EL (cell line): ENCODE measurements at places on chromosomes 6 and 20.

DNA sequence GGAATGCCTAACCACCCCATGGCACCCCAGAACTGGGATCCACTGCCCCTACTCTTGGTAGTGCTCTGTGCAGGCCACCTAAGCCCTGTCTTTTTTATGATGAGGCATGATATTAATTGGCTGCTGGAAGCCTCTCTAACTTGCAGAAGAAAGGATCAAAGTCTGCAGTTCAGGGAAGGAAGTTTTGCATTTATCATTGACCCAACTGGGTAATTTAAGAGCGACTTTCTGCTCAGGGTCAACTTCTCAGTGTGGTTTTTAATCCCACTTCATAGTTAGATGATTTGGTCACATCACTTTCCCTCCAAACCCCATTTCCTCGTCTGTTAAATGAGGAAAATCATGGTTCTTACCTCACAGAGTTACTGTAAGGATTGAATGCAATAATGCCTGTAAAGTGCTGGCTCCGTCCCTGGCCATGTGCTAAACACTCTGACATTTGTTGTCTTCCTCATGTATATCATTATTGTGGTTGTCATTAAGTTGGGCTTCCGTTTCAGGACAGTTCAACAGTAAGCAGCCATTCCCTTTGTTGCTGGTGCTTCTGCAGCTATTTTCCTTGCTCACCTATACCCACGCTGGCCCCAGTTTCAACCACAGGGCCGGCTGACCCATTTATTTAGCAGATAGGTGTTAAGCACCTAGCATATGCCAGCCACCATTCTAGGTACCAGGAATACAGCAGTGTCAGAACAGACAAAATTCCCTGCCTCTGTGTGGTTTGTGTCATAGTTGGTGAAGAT, 14.2 kb downstream of the E2F3 start:
- no peak for DNase-seq

GRCh38 chr6:139951172-139951571, 576.7 kb upstream of the CITED2 start:
- no peak for DNase-seq

- DNase-seq, result no peak
Observed at GRCh38 chr20:47377122-47377722, 20.7 kb upstream of the ZMYND8 start.

DNA sequence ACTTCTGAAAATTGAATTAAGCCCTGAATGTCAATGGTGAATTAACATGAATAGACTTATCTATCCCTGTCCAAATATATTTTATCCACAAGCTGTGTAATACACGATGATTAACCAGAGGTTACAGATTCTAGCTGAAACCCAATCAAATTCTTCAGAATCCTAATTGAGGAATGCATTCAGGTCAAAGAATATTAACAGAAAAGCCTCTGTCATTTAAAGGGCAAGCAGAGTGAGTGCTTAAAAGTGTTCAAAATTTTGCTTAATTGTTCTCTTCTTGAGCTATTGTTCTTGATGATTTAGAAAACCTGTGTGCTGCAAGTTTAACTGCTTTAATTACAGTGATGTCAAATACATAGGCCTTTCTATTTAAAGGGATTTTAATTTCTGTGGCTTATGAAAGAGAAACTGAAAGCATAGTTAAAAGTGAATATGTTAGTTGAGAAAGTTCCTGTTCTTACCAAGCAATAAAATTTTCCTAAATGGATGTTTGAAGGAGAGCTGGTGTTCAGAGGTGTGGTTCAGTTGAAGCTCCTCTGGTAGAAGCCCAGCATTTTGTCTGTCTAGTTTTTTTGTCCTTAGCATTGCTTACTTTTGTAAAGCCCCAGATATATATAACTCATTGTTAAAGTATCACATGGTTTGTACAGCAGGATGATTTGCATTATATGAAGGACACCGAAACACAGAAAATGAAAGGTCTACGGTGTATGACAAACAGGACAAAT, 466.3 kb upstream of the PLCB4 start:
- no peak for DNase-seq

DNA sequence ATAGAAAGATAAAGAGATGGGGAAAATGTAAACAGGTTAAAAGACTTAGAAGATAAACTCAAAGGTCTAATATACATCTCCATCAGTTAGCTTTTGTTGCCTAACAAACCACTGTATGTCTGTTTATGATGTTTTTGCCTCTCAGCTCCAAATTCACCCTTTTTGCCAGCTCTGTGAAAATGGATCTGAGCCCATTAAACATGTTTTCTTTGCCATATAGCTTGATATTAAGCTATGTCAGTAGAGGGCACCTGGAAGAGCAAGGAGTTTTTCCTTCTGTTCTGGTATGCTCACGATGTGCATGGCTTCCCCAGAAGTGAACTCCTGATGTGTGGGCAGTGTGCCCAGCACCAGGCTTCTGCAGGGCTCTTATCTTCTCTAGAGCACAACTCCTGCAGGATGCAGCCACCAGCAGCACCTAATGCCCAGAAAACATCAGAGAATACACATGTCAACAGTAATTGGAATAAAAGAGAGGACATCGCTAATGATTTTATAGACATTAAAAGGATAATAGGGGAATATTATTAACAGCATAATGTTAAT, 14.6 kb upstream of the SNX9 start:
- DNase-seq, result no peak

GRCh38 chr20:61940491-61940890, 125.2 kb downstream of the TAF4 start:
- DNase-seq, result no peak

GRCh38 chr20:33097001-33097400, 17.6 kb downstream of the BPIFB4 start:
- no peak for DNase-seq

DNA sequence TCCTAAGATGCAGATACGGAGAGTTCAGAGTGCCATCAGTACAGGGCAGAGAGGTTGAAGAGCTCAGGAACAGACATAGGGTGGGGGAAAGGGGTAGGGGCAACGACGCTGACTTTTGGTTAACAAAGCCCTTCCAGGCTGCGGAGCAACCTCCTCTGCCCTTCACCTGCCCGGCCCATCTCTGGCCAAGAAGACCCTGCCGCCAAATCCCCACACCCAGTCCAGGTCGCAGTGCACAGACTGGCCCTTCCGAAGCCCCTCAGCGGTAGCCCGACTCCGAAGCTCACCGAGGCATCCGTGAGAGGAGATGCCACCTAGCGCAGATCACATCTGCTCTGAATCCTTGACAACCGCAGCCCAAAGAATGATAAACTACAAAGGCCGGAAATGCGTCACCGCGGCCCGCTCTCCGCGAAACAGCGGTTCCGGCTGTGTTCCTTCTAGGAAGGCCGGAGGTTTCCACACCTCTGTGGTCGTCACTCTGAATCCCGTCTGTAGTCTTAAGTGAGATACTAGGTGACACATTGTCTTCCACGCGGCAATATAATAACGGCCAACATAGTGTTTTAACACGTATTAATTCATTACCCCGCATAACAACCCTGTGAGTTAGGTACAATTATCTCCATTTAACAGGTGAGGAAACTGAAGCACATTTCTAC, at the start of gene ZSCAN23:
Gene ZSCAN23 (minus strand): TSS at position 380 of the 662 bp plus-strand sequence. CDS start 7,225 bp downstream, outside the sequence.
- peak; percentile 89 for DNase-seq

DNA sequence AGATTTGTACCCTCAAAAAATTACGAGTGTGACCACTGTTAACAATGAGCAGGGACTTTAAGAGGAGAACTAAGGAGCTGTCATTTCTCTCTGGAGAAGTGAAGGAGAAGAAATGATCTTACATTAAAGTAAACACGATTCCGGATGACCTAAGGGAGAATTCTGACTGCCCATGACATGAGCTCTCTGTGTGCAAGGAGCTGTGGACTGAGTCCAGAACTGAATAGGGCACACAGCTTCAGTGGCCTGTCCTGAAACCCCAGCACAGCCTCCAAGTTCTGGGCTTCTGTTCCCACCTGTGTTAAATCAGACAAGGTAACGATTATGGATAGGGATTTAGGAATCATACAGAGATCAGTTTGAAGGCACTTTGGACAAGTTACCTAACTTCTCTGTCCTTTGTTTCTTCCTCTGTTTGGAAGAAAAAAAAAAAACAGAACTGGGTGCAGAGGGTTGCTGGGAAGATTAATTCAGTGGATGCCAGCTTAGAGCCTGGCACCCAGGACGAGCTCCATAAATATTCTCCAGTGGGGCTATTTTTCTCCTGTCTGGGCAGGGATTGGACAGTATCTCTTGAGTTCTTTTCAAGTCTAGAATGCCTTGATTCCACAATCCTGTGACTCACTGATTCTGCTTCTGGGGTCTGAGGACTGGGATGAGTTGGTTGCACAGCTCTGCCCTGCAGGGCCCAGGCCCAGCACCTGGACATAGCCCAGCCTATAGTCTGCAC, 65.7 kb downstream of the MRPL14 start:
- peak; percentile 69 for DNase-seq

DNA sequence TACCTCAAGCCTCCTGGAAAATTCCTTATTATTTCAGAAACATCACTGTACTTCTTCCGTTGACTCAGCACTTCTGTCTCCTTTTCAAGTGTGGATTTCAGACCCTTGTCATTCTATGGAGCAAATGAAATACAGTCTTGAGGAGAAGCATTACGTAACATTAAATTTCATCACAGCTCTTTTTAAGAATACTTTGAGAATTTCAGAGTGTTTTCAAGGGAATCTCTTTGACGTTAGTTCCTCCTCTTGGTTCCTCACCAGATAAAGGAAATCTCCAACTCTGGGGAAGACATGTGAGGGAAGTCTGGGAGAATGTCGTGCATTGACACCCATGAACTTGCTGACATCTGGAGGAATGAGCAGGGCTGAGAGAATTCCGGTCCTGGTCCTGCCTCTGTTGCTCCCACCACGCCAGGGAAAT, 32.3 kb downstream of the UST start:
- DNase-seq, result no peak

- no peak for DNase-seq
Observed at GRCh38 chr6:35183935-35184334, 29.8 kb upstream of the SCUBE3 start.

GRCh38 chr6:161584621-161585340, 310.9 kb upstream of the AGPAT4 start:
- no peak for DNase-seq

DNA sequence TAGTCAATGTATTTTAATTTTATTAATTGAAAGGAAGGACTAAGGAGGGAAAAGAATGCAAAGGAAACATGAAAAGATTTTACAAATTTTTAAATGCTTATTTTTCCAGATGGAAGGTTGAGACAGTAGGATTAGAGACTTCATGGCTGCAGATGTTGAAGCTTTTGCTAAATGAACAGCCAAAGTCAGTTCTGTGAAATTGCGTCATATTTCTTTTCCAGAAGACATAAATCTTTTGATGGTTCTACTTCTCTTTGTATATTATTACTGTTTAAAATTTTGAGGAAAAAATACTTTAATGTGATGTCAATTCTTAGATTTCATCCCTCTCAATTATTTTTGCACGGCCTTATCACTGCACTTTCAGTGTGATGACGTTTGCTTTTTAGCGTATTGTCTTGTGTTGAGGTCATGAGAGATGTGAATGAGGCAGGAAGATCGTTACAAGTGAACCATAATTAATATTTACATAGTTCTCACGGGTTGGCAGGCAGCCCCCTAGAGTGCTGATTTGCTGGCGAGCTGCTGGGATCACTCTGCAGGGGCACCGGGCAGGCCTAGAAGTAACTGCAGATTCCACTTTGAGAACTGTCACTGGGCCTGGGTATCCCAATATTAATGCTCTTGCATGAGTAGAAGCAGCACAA, 158.1 kb downstream of the TBXT start:
- no peak for DNase-seq

- DNase-seq, result peak; percentile 97
Observed at GRCh38 chr20:36861875-36862801, 13.8 kb upstream of the TLDC2 start.

DNA sequence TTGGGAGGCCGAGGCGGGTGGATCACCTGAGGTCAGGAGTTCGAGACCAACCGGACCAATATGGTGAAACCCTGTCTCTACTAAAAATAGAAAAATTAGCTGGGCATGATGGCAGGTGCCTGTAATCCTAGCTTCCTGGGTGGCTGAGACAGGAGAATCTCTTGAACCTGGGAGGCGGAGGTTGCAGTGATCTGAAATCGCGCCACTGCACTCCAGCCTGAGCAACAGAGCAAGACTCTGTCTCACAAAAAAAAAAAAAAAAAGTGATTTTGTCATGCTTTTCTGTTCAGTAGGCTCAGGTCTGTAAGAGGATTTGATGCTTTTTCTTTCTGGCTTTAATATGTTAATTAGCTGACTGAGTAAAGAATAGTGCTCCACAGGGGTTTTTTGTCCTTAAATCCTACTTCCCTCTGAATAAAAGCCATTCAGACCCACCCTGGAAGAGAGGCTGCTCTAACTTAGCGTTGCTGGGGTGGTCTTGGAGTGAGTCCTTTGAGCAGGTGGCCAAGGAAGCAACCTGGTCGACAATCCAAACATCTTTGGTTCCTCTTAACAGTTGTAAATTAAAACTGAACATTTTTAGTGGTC, 19.0 kb downstream of the MCM8 start:
- DNase-seq, result no peak

DNA sequence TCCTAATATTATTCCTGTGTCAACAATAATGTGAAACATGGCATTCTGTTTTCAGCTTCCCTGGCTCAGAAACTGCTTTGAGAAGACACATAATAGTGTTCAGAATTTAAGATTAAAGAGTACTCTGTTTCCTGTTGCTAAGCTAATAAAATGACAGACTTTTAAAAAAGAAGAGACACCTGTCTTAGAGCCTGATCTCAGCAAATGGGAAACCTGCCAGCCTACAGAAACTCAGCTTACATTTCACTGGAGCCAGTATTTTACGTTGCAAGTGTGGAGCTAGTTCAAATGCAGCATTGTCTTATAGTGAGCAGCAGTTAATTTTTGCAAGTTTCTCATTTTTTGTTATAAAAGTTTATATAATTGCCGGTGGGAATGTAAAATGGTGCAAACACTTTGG, 28.8 kb downstream of the KIZ start:
- no peak for DNase-seq

- DNase-seq, result no peak
Observed at GRCh38 chr6:132392270-132392646, 9.0 kb downstream of the MOXD1 start.

DNA sequence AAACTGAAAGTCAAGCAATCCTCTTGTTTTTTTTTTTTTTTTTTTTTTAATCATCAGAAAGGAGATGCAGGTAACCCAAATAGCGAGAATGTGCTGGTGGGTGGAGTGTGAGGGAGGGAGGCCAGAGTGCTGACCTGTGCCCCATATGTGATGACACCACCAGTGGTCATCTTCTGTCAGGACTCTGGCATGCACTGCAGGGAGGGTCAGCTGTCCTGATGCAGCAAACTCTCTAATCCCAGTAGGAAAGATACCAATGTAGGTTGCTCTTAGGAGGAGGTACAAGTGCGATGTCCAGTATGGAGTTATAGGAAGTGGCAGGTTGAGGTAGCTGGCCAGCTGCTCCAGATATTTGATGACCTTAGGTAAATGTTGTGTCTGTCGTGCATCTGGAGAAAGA, 2.8 kb upstream of the CST4 start:
- peak; percentile 36 for DNase-seq
